Activated B cell treated with CpG ODN at 0.5 μM for 24 hours (primary cell): ENCODE measurements at places on chromosomes 5 and 9. TPM values are rescaled to one million over a fixed set of nuclear protein-coding genes. Genes with fewer than 3 reads are reported as not detected.

The ZDHHC12 gene
- 40.0 and 40.7 TPM in 2 replicates for total RNA-seq

The PLCXD3 gene
- not detected in 2 replicates for total RNA-seq

The NUTM2G gene
- not detected in 2 replicates for total RNA-seq

The KCNV2 gene
- total RNA-seq = not detected in 2 replicates

The SRD5A1 gene
- total RNA-seq = 11.5 and 14.8 TPM in 2 replicates

The LCN2 gene
- not detected in 2 replicates for total RNA-seq

The IL4 gene
- not detected in 2 replicates for total RNA-seq

The SPATA31D4 gene
- not detected in 2 replicates for total RNA-seq

The NFX1 gene
- total RNA-seq = 51.0 and 57.2 TPM in 2 replicates

The SHLD3 gene
- 5.7 and 6.2 TPM in 2 replicates for total RNA-seq

The C5orf46 gene
- not detected in 2 replicates for total RNA-seq

The ITGA2 gene
- total RNA-seq = 0.05 and 0.07 TPM in 2 replicates

The TOPORS gene
- total RNA-seq = 14.7 and 15.6 TPM in 2 replicates

The ADRA1B gene
- total RNA-seq = 0.49 and 0.53 TPM in 2 replicates

The TRIM36 gene
- 7.5 and 8.9 TPM in 2 replicates for total RNA-seq

The NELFB gene
- 56.1 and 58.2 TPM in 2 replicates for total RNA-seq

The CBY3 gene
- total RNA-seq = not detected in 2 replicates

The GPR21 gene
- total RNA-seq = 0.95 and 1.6 TPM in 2 replicates

The INSYN2B gene
- not detected in 2 replicates for total RNA-seq

The CCL27 gene
- not detected in 2 replicates for total RNA-seq

The FBP2 gene
- total RNA-seq = not detected in 2 replicates

The FOXD4L3 gene
- not detected in 2 replicates for total RNA-seq

The CKS2 gene
- 23.7 and 23.9 TPM in 2 replicates for total RNA-seq

The CAMK4 gene
- total RNA-seq = 5.1 and 6.3 TPM in 2 replicates

The NMUR2 gene
- total RNA-seq = not detected in 2 replicates

The IFNA21 gene
- total RNA-seq = not detected in 2 replicates

The LHX3 gene
- 0.17 TPM in 1 of 2 replicates, not detected in the other for total RNA-seq

The SCGB3A2 gene
- total RNA-seq = not detected in 2 replicates

The CDC37L1 gene
- total RNA-seq = 12.3 and 14.7 TPM in 2 replicates

The TRPM3 gene
- total RNA-seq = not detected in 2 replicates

The SH3PXD2B gene
- 0.02 TPM in 1 of 2 replicates, not detected in the other for total RNA-seq

The ASTN2 gene
- 2.3 TPM in 2 replicates for total RNA-seq

The C9orf50 gene
- total RNA-seq = not detected in 2 replicates

The TMEM215 gene
- not detected in 2 replicates for total RNA-seq

The PLPPR1 gene
- total RNA-seq = not detected in 2 replicates

The DNAI1 gene
- not detected in 2 replicates for total RNA-seq

The PWWP2A gene
- total RNA-seq = 25.8 and 33.0 TPM in 2 replicates

The SEMA4D gene
- total RNA-seq = 68.0 and 79.7 TPM in 2 replicates

The POU5F2 gene
- total RNA-seq = 2.1 and 2.9 TPM in 2 replicates

The CATSPER3 gene
- total RNA-seq = 0.95 and 0.98 TPM in 2 replicates

The PCDHB15 gene
- total RNA-seq = not detected in 2 replicates

The PCDHGA9 gene
- total RNA-seq = 1.1 and 1.3 TPM in 2 replicates

The PCDHGA6 gene
- 1.8 and 2.3 TPM in 2 replicates for total RNA-seq
